Activated CD8-positive, alpha-beta memory T cell treated with anti-CD3 and anti-CD28 coated beads, Interleukin-2, amount 50 U/mL, for 4 hours (primary cell): ENCODE measurements at places on chromosomes 5 and 9.

- no peak for DNase-seq
These were observed 238.7 kb downstream of the NFIB start for GRCh38 chr9:14075218-14075617.

GRCh38 chr5:13227513-13227912, 717.0 kb downstream of the DNAH5 start:
- DNase-seq = no peak

GRCh38 chr5:98585661-98586310, 187.7 kb upstream of the RGMB start:
- DNase-seq = no peak

GRCh38 chr9:101702257-101702656, 36.2 kb downstream of the GRIN3A start:
- no peak for DNase-seq
